ENCODE measurements at places on chromosomes 7 and 10.

DNA sequence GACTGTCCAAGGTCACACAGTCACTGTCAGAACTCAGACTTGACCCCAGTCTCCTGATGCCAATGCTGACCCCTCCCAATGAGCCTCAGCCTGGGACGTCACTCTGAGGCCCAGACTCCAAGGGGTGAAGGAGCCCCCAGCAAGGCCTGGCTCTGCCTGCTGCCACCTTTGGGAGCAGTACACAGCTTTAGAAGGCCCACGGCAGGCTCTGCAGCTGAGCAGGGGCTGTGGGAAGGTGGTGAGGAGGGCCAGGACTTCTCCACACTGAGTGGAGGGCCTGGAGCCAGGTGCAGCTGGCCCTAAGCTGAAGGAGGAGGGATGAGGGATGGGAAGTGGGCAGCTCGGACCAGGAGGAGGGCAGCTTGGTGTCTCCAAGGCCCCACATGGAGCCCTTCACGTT lies 23.9 kb upstream of the ZMIZ1 start:
- no peak for DNase-seq

- no peak for DNase-seq
Measured at GRCh38 chr7:101687791-101688182, 58.7 kb upstream of the MYL10 start.

DNA sequence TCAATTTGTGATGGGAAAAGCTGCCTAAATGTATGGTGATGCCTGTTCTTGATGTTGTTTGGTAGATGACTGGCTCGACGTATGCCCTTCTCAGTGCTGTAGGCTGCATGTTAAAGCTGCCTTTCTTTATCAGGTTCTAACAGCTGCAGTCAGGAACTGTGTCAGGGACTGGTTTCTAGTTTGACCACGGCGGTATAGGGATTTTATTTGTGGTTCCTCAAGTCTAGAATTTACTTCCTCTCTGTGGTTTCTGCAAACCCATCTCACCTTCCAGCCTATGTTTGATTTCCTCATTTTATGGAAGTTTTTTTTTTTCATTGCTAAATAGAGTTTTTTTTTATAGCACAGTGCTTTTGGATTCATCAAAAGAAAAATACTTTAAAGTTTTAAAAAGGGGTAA lies 26.5 kb downstream of the LMTK2 start:
- DNase-seq, result peak; percentile 13

GRCh38 chr10:110527731-110528171 lies 30.0 kb downstream of the DUSP5 start:
- no peak for DNase-seq

- DNase-seq, result no peak
Measured at GRCh38 chr7:149713061-149713730, 60.2 kb downstream of the ZNF467 start.

- no peak for DNase-seq
Measured at GRCh38 chr10:17409170-17409733, 45.1 kb downstream of the ST8SIA6 start.

- DNase-seq, result no peak
Measured at GRCh38 chr10:72875250-72876055, 18.1 kb upstream of the OIT3 start.

DNA sequence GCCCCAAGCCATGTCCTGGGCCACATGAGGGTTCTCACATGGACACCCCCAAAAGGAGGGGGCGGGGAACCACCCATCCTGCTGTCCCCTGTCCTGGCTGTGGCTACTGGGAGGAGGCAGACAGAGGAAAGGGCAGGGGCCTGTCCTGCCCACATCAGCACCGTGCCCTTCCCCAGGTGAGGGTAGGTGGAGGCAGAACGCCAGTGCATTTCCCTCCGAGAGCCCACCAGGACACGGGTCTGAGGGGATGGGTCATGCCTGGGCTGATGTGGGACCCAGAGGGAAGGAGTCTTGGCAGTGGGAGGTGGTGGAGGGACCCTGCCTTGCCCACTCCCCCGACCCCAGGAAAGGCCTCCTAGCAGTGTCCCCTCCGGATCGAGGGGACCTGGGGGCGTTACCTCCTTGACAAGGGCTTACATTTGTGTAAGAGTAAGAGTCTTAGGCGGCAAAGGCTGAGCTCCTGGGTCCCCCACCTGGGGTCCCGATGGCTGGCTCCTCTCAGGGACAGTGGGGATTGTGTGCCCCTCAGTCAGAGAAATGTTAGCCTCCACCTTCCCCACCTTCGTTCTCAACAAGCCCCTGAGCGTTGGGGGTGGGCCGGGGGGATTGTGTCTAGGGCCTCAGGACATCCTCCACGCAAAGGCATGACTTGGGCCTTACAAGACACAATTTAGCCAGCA lies 6.1 kb downstream of the CRYGN start:
- no peak for DNase-seq

GRCh38 chr10:124710266-124710881 lies 33.8 kb downstream of the FAM53B start:
- DNase-seq, result no peak

- no peak for DNase-seq
Measured at GRCh38 chr7:26637610-26638009, 226.8 kb downstream of the SKAP2 start.

DNA sequence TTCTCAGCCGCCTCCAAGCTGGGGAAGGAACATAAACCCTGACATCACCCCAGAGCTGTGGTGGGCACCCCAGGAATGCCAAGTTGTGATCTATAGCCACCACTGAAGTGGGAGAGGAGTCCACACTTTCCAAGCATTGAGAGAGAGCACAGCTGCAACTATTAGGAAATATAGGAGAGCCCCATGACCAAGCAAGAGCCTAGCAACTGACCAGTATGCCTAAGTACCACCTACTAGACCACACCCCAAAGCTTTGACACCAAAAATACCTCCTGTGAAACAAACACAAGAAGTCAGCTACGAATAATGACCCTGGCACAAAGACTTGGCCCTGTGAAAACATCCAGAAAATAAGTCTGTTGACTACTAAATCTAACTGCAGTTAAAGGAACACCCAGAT lies 804.1 kb upstream of the IGFBP3 start:
- no peak for DNase-seq

GRCh38 chr10:50470345-50470744 lies 153.4 kb downstream of the SGMS1 start:
- DNase-seq, result peak; percentile 3

DNA sequence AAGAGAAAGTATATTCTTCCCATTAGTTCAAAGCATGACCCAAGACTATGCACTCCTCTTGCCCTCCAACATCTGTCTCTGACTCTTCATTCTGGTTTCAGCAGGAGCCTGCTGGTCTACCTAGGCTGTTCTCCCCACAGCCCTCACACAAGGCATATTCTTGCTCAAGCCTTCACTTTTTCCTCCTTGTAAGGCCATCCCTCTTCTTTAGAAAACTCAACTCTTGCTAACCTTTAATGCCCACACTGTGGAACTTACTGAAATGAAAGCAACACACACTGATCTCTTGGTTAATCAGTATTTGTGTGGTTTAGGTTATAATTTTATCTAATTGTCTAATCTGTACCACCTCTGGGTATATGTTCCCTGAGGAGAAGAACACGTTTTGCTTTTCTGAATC lies 75.8 kb downstream of the PRKCQ start:
- DNase-seq, result no peak

All from activated T-helper 1 cell treated with anti-CD3 and anti-CD28 coated beads, Interleukin-12 subunit alpha, Interleukin-12 subunit beta, Interleukin-2, Interleukin-4 antibody, amounts not matched to agents 30 ng/mL and 10 ng/mL and 1 ng/mL, durations not matched to agents 14 hours and 24 hours and 36 hours (primary cell).